ENCODE measurements at places on chromosomes 4 and X. TPM values are rescaled to one million over a fixed set of nuclear protein-coding genes. Genes with fewer than 3 reads are reported as not detected.

GRCh38 chrX:4379071-4379470, 665.6 kb upstream of the PRKX start:
- peaks cover 2% of the 10 kb centered on the region for H3K4me1 ChIP-seq
- H3K27ac ChIP-seq, result no peak overlapping the region
- no peak overlapping the region for H3K4me3 ChIP-seq
- no peaks in the 10 kb centered on the region for H3K36me3 ChIP-seq

DNA sequence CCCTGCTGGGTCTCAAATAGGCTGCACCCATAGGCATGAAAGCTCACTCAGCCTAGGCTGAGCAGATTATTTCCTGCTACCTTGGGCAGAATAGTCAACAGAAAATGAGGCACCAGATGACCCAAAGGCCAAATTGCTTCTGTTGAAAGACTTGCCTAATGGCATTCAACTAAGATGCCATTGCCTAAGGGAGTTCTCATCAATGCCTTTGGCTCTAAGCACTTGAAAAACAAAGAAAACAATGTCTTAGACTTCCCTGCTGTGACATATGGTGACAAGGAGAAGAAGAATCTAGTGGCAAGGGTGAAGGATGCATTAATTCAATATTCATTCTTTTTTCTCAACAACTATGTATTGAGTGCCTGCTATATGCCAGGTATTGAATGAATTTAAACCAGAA, 25.7 kb upstream of the PCDH19 start:
- no peak overlapping the region for H3K4me3 ChIP-seq
- no peaks in the 10 kb centered on the region for H3K27me3 ChIP-seq
- H3K27ac ChIP-seq, result no peak overlapping the region
- H3K4me1 ChIP-seq, result peaks cover 2% of the 10 kb centered on the region
- no peaks in the 10 kb centered on the region for H3K36me3 ChIP-seq

DNA sequence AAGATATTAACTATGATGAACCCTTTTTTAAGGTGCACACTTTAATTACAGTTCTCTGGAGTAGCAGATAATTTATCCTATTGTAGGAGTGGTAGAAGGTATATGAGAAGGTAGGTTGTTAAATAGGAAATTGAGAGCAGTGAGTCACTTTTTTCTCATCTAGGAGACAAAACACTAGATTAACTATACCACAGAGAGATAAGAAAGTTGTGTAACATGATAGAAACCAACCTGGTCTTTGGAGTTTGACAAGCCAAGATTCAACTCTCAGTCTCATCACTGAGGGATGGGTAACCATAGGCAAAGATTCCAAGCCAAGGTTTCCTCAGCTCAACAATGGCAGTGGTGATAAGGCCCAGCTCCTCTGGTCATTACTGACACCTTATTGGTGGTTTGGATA, 104.0 kb downstream of the MAD2L1 start:
- no peaks in the 10 kb centered on the region for H3K27me3 ChIP-seq
- no peak for DNase-seq
- no peaks in the 10 kb centered on the region for H3K4me1 ChIP-seq
- no peaks in the 10 kb centered on the region for H3K36me3 ChIP-seq
- H3K27ac ChIP-seq, result no peak overlapping the region
- H3K4me3 ChIP-seq, result no peak overlapping the region

- DNase-seq, result peak; percentile 42
- no peaks in the 10 kb centered on the region for H3K27me3 ChIP-seq
- H3K36me3 ChIP-seq, result no peaks in the 10 kb centered on the region
- H3K4me3 ChIP-seq, result peak overlapping the region; percentile 21
Observed at GRCh38 chr4:86014599-86014998, 345.3 kb downstream of the MAPK10 start.

DNA sequence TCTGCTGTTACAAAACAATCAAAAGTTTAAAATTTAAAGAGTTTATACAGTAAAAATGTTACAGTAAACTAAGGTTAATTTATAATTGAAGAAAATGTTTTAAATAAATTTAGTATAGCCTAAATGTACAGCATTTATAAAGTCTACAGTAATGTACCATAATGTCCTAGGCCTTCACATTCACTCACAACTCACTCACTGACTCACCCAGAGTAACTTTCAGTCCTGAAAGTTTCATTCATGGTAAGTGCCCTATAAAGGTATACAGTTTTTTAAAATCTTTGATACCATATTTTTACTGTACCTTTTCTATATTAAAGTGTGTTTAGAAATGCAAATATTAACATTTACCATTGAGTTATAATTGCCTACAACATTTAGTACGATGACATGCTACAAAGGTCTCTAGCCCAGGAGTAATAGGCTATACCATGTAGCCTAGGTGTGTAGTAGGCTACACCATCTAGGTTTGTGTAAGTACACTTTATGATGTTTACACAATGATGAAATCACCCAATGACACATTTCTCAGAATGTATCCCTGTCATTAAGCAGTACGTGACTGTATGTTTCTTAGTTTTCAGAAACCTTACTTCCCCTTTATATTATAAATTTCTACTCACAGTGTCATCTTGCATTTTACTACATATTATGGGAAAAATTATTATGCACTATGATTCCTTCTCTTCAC, 320.8 kb downstream of the ADAM29 start:
- H3K4me1 ChIP-seq, result no peaks in the 10 kb centered on the region
- H3K4me3 ChIP-seq, result no peak overlapping the region
- no peaks in the 10 kb centered on the region for H3K36me3 ChIP-seq
- no peaks in the 10 kb centered on the region for H3K27me3 ChIP-seq

- no peak for DNase-seq
- no peaks in the 10 kb centered on the region for H3K4me1 ChIP-seq
- H3K36me3 ChIP-seq, result no peaks in the 10 kb centered on the region
- H3K27ac ChIP-seq, result no peak overlapping the region
- H3K27me3 ChIP-seq, result peaks cover 4% of the 10 kb centered on the region
Observed at GRCh38 chr4:121975784-121976183, 23.9 kb upstream of the TRPC3 start.

DNA sequence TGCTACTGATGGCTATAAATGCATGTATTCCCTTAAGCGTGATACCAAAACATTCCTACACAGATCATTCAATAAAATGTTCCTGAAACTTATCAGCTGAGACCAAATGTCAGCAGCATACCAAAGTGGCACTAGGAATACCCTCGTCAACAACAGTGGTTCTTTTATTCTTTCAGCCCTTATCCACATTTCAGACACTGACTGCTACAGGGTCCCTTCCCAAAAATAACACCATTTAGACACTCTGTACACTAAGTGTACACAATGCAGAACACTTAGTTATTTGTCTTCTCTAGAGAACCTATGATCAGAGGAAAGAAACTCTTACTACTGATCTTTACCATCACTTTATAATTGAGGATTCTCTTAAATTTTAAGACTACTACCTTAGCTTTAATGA, 94.1 kb downstream of the ATRX start:
- no peaks in the 10 kb centered on the region for H3K36me3 ChIP-seq
- DNase-seq, result no peak
- no peaks in the 10 kb centered on the region for H3K4me1 ChIP-seq

GRCh38 chr4:70984589-70984988, 8.9 kb upstream of the DCK start:
- H3K4me1 ChIP-seq, result no peaks in the 10 kb centered on the region
- H3K27ac ChIP-seq, result no peak overlapping the region
- H3K27me3 ChIP-seq, result no peaks in the 10 kb centered on the region
- no peak for DNase-seq
- H3K36me3 ChIP-seq, result no peaks in the 10 kb centered on the region

DNA sequence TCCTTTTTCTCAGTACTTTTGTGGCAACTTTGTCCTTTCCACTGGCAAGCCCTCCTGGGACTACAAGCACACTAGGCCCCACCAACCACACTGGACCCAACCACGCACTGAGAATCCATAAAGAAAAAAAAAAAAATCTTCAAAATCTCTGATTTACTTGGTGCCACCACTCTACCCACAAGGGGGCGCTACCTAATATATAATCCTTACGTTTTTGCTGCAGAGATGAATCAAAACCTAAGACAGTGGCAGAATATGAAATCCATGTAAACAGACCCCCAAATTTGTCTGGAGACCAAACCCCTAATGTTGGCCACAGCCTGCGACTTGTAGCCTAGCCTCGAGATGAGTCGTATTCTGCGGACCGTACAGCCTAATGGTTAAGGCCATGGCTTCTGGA, 63.5 kb upstream of the ARHGAP36 start:
- H3K4me1 ChIP-seq, result no peaks in the 10 kb centered on the region
- H3K4me3 ChIP-seq, result no peak overlapping the region

- no peak overlapping the region for H3K4me3 ChIP-seq
- DNase-seq, result no peak
- H3K36me3 ChIP-seq, result no peaks in the 10 kb centered on the region
- H3K27me3 ChIP-seq, result peaks cover 2% of the 10 kb centered on the region
Observed at GRCh38 chr4:90071289-90072235, 55.6 kb upstream of the CCSER1 start.

GRCh38 chr4:164350061-164350460, 403.9 kb upstream of the SMIM31 start:
- no peaks in the 10 kb centered on the region for H3K36me3 ChIP-seq
- H3K4me3 ChIP-seq, result no peak overlapping the region
- no peaks in the 10 kb centered on the region for H3K4me1 ChIP-seq
- H3K27me3 ChIP-seq, result no peaks in the 10 kb centered on the region
- no peak overlapping the region for H3K27ac ChIP-seq

GRCh38 chrX:134551376-134552048, 91.5 kb downstream of the HPRT1 start:
- peaks cover 11% of the 10 kb centered on the region for H3K4me1 ChIP-seq
- H3K4me3 ChIP-seq, result peak overlapping the region; percentile 72
- H3K27me3 ChIP-seq, result peaks cover 9% of the 10 kb centered on the region

DNA sequence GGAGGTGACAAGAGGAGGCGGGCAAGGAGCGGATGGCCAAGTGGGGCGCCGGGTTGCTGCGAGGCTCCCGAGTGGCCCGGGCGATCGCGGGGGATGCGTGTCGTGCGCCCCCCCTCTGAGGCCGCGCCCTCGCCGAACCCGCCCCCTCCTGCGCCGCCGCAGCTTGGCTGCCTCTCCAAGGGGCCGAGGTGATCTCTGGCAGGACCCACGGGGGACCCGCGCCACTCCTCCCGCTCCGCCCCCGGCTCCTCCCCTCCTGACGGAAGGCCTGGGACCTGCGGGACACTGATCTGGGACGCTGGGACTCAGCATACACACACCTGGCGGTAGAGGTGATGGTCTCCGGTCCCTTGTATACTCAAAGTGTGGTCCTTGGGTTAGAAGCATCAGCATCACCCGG, 21.9 kb upstream of the FAM47C start:
- H3K4me1 ChIP-seq, result no peaks in the 10 kb centered on the region
- no peak overlapping the region for H3K27ac ChIP-seq
- no peak for DNase-seq
- H3K36me3 ChIP-seq, result no peaks in the 10 kb centered on the region
- H3K4me3 ChIP-seq, result peak overlapping the region; percentile 59
- H3K27me3 ChIP-seq, result peaks cover 3% of the 10 kb centered on the region

DNA sequence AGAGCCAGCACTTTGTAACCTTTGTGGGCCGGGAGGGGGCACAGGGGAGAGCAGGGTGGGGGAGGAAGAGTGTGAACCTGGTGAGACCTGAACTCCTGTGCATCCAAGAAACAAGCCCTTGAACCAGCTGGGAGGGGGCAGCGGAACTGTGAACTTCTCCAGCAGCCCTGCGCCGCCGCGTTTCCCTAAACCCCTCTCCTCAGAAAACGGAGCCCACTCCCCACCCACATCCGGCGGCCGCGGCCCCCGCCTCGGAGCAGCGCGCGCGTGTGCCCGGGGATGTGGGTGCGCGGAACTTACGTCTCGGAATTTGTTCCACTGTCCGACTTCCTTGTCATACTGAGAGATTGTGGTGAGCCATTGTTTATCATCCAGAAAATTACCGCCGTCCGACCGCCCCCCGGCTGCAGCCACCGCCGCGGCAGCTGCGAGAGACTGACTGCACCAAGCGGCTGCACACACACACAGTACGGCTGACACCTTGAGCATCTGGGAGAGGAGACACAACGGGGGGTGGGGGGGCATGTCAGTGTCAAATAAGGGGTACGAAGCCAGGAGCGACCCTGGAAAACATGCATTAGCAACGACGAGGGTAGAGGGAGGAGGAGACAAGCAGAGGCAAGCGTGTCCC, 494 bp downstream of the SPOCK3 start:
- peaks cover 6% of the 10 kb centered on the region for H3K27me3 ChIP-seq
- peaks cover 1% of the 10 kb centered on the region for H3K4me1 ChIP-seq
- H3K4me3 ChIP-seq, result peak overlapping the region; percentile 98
- DNase-seq, result peak; percentile 54

GRCh38 chr4:89725268-89725667, 111.7 kb downstream of the SNCA start:
- H3K4me1 ChIP-seq, result no peaks in the 10 kb centered on the region
- H3K27me3 ChIP-seq, result no peaks in the 10 kb centered on the region
- no peak overlapping the region for H3K4me3 ChIP-seq
- no peak for DNase-seq

- no peak within 1 kb of the TSS for H3K4me3 ChIP-seq
- peaks cover 11% of the 10 kb centered on the region for H3K27me3 ChIP-seq
- peaks cover 3% of the 10 kb centered on the region for H3K4me1 ChIP-seq
- no peak within 1 kb of the TSS for H3K27ac ChIP-seq
- H3K36me3 ChIP-seq, result no peaks in the 10 kb centered on the region
Observed at GRCh38 chr4:3248811-3249661, at the start of gene MSANTD1. TSS of gene MSANTD1 (plus strand) at chr4:3249159. CDS start at chr4:3249223, 64 bp downstream.

DNA sequence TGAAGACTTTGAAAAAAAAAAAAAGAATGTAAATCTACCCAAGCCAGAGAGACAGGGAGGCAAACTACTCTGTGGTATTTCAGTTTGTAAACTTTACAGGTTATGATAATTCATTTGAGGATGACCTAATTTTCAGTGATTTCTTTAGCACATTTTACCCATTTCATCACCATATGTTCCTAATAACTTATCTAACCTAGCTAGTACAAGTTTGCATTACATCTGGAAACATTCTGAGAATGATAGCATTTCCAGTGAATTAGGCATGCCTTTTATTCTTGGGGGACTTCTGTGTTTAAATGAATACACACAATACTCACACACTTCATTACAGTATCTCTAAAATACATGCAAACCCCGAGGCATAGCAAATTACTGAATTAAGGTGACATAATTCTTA, 1055.5 kb downstream of the PCDH18 start:
- H3K27ac ChIP-seq, result no peak overlapping the region
- no peaks in the 10 kb centered on the region for H3K27me3 ChIP-seq
- no peak overlapping the region for H3K4me3 ChIP-seq
- no peaks in the 10 kb centered on the region for H3K4me1 ChIP-seq
- no peak for DNase-seq

- no peak overlapping the region for H3K27ac ChIP-seq
- no peaks in the 10 kb centered on the region for H3K36me3 ChIP-seq
- no peaks in the 10 kb centered on the region for H3K27me3 ChIP-seq
- DNase-seq, result no peak
- H3K4me3 ChIP-seq, result no peak overlapping the region
Observed at GRCh38 chrX:38216642-38217041, 4.0 kb downstream of the SRPX start.

FGFR3 gene
- total RNA-seq, result 11.3 TPM

GRIA3 gene
- total RNA-seq, result 9.7 TPM

SMPX gene
- not detected for total RNA-seq

GLRA3 gene
- not detected for total RNA-seq

NPY2R gene
- total RNA-seq, result not detected

ITIH6 gene
- total RNA-seq, result not detected

SMIM10L2A gene
- total RNA-seq, result 3.4 TPM

PHKA1 gene
- 3.1 TPM for total RNA-seq

PKD2 gene
- 20.7 TPM for total RNA-seq

ANKRD50 gene
- 58.9 TPM for total RNA-seq

Data from glutamatergic neuron (in vitro differentiated cells).